NCI-H2081 treated with DMSO at 0.1 percent for 48 hours (cell line): ENCODE measurements at places on chromosomes 7 and 10.

- no peak for DNase-seq
These were observed 2.9 kb downstream of the NT5C3A start for GRCh38 chr7:33059635-33060034.

- DNase-seq = no peak
These were observed 27.7 kb upstream of the DDIT4 start for GRCh38 chr10:72245949-72246525.

DNA sequence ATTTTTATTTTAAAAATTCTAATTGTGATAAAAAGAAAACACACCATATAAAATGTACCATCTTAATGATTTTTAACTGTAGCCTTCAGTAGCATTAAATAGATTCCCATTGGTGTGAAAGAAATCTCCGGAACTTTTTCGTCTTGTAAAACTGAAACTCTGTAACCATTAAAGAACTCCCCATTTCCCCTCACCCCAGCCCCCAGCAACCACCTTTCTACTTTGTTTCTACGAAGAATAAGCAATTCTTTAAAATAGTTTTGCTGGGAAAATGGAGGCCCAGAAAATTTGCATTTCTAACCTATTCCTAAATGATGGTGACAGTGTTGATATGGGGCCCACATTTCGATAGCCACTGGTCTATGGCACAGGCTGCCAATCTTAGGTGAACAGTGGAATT, 305.4 kb upstream of the PFKP start:
- DNase-seq = no peak

- DNase-seq = peak; percentile 22
These were observed 28.6 kb downstream of the ST7 start for GRCh38 chr7:116981939-116982338.

DNA sequence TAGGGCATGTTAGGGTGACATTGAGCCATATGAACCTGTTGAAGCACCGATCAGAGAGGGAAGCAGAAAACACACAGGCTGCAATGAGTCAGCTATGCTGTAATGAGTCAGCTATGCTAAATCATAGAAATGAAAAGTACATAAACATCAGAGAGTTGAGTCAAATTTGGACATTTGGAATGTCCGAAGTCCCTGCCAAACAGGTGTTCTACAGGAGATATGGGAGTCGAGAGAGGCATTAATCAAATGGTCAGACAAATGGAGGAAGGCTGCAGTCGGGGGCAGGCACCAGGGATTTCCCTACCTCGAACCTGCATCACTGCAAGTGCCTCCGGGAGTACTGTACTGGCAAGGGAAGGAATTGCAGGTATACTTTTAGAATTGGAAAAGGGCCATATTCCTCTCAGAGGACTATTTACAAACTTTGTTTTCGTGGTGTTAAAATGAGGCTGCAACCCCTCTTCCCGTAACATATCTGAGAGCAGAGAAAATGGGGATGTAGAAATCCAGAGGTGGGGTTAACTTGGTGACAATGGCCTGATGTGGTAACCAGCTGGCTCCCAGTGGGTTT, 8.8 kb upstream of the ZC3HAV1 start:
- DNase-seq = no peak

GRCh38 chr10:32953277-32953927, 4.6 kb downstream of the ITGB1 start:
- DNase-seq = no peak

DNA sequence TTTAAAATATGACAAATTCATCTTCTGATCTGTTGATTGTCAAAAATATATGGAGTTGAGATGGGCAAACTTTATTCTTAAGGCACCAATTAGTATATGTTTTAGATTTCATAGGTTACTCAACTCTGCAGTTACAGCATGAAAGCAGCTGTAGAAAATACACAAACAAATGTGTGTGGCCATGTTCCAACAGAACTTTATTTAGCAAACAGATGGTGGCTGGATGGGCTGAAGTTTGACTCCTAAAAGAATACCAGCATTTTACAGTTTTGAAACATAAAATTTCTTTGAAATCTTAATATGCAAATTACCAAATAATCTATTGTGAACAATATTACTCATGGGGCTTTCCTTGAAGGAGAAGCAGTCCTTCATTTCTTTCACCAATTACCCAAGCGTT, 1206.0 kb upstream of the LRRTM3 start:
- DNase-seq = no peak

GRCh38 chr7:3106361-3106826, 62.7 kb upstream of the CARD11 start:
- DNase-seq = no peak

GRCh38 chr7:7018290-7018689, 164.1 kb upstream of the C1GALT1 start:
- no peak for DNase-seq

- DNase-seq = no peak
These were observed 159.5 kb downstream of the GPAM start for GRCh38 chr10:112024079-112024478.

- no peak for DNase-seq
These were observed 92.7 kb upstream of the MKX start for GRCh38 chr10:27838361-27838760.

GRCh38 chr10:29951441-29951931, 107.9 kb downstream of the JCAD start:
- DNase-seq = no peak

DNA sequence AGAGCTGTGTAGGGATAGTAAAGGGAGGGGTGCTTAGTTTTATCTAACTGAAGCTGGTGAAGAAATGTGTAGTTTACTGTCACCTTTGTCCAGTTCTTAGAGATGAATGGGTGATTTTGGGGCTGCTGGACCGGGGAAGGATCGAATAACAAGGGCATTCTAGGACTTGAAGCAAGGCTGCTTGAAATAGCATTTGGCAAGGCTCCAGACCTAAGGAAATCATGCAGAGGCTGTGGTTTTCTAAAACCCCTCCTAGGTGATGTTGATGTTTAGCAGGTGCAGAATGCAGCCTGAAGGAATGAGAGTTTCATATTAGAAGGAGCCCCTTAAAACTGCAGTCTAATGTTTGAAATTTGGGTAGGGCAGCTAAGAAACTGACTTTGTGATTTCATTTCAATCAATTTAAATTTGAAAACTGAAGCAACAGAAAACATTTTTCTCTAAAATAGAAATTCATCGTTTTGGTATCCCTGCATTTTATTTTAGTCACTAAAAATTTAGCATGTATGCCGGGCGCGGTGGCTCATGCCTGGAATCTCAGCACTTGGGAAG, 68.5 kb downstream of the TET1 start:
- no peak for DNase-seq

GRCh38 chr7:111112439-111112838, 21.5 kb downstream of the LRRN3 start:
- DNase-seq = no peak

GRCh38 chr7:26071622-26072456, 80.2 kb upstream of the NFE2L3 start:
- DNase-seq = no peak

DNA sequence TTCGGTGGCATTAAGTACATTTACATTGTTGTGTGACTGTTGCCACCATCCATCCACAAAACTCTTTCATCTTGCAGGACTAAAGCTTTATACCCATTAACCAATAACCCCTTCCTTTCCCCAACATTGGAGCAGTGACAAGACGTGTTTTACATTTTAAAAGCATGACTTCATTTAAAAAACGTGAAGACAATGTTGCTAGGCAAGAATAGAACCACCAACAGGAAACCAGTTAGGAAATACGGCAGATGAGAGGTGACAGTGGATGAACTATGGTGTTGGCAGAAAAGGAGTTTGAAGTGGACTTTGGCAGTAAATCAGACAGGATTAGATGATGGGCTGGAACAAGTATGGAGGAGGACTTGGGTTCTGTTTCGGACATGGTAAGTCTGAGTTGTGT, 17.0 kb downstream of the TMEM236 start:
- DNase-seq = no peak

- DNase-seq = no peak
These were observed 159.1 kb downstream of the CCDC71L start for GRCh38 chr7:106501605-106502580.

DNA sequence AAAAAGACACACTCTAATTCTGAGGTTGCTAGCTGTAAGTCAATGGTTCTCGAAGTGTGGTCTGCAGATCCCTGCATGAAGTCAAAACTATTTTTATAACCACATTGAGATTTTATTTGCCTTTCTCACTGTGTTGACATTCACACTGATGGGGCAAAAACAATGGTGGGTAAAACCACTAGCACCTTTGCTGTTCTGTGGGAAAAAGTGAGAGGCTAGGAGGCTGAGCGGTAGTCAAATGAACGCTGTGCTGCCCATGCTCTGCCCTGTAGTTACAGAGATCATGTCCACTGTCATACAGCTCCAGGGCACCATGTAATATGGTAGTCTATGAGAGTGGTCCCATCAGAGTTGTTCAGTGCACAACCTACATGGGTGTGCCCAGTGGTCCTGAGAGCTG, 21.6 kb upstream of the PDCD4 start:
- DNase-seq = no peak

DNA sequence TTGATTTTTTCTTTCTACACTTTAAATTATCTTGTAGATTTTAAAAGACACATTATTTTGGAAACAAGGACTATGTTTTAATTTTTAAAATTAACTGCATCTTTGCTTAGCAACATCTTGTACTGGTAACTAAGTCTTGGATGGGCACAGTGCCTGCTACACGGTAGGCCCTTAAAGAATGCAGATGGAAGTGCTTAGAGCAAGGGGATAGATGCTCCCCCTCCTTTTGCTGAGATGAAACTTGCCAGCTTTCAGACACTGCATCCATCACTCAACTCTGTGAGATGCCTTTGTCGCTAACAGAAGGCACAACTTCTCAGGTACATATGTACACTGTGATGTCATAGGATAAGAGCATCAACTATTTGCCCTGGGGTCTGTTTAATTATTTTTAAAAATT, 103.9 kb downstream of the LRRC18 start:
- DNase-seq = no peak

- DNase-seq = no peak
These were observed 25.1 kb upstream of the AOAH start for GRCh38 chr7:36749282-36749960.

DNA sequence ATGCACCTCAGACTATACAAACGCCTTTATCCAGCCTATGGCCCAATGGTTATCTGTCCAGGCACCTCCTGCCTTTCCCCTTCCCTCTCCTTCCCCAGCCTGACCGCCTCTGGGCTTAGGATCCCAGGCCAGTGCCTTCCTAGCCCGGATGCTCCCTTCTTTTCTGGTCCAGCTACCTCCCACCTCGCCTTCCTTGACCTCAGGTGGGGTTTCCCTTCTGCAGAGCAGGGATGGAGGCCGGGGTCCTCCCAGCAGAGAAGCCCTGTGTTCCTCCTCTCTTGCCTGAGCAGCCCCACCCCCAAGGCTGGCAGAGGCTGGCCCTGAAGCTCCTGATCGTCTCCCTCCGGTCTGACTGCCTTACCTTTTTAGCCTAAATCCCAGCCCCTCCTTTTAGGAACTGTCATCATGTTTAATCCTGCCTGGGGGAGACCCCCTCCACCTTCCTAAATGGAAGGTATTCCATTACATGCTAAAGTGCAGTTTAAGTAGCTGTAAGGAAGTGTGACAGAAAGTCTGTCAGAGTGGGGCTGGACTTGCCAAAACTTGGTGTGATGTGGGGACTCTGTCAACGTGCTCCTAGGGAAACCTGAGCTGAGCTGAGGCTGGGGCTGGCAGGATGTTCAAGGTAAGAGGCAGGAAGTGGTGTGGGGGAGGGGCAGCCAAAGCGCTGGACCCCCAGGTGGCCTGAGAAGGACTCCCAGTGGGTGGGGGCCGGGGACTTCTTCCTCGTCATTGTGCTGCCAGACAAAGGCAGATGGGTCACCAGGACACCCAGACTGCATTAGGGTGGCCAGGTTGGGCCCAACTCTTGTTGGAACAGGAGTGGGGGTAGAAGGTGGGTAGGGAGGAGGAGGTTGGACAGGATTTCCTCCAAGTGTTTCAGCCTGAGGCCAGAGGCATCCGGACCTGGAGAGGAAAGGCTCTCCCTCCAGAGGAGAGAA, 39.5 kb downstream of the LBX1 start:
- DNase-seq = no peak

DNA sequence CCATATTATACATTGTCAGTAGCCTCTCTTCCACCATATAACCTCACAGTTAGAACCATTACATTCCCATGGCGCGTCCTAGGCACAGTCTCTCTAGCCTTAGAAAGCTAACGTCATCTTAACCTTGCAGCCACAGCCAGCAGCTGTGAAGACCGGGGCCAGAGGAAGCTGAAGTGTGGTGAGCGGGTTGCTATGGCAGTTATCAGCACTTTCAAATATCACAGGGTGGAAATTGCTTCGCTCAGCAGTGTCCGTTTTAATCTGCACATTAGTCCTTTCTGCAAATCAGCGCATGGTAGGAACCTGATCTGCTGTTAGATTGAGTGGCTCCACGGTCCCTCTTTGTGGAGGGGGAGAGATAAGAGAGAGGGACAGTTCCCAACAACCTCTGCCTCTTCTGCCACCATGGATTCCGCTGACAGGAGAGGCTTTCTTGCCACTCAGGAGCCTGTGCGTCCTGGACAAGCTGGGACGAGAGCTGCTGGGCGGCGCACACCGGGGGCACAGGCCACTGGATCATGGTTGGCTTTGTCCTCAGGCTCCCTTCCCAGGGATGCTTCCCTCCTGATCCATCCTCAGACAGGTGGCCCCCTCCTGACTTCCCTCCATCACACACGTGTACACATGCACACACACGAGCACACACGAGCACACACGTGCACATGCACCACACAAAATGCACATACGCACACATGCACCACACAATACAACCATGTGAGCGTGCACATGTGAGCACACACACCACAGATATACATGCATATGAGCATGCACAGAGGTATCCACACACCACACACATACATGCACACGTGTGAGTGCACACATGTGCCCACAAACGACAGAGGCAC, 93.8 kb downstream of the WDR37 start:
- no peak for DNase-seq

GRCh38 chr10:18071591-18071990, 68.6 kb upstream of the CACNB2 start:
- no peak for DNase-seq

- no peak for DNase-seq
These were observed 456.7 kb upstream of the FOXK1 start for GRCh38 chr7:4225361-4225771.

DNA sequence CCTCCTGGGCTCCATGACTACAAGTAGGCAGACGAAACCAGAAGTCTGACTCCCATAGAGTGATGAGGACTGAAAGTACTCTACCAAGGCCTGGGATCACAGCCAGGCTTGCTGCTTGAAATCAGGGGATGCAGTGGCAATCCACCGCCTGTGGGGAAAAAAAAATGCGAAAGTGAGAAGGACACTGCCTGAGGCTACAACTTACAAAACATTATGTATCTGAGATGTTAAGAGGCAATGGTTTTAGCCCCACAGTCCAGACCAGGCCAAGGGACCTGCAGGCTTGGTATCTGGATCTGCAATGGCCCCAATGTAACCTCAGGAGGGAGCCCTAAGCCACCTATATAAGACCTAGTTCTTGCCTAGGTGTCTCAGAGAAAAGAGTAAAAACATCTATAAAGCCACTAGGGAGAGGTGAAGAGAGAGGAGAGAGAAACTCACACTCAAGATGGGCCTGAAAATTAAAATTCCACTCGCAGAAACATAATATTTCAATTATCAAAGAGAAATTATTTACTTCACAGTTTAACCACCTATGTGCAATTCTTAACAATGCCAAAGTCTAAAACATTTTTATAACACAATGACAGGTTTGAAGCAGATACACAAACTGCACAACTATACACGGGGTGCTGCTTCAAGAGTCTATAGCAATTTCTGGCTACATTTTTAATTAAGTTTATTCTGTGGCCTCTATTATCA, 13.9 kb downstream of the DNAJC1 start:
- no peak for DNase-seq
